HAP-1 (cell line): ENCODE measurements at places on chromosomes 3 and 15.

- DNase-seq = no peak
These were observed 813 bp downstream of the SMCO1 start for GRCh38 chr3:196514350-196514716.

GRCh38 chr15:59378855-59379254 is 6.2 kb upstream of the MYO1E start:
- no peak for DNase-seq

DNA sequence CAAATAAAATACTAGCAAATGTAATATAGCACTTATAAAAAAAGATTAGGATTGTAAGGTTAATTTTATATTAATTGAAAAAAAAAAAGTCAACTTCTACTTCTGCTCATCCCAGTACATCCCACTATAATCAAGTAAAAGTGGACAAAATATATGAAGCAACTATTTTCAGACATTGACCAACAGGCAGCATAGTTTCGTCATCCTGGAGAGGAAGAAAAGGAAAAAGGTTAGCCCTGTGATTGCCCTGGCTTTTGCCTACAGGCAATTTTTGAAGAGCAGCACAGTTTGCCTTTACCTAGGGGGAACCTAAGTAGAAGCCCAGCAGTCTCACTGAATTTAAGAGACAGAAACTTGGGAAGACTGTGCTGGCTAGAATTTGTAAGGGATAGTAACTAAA is 52.2 kb upstream of the ACTC1 start:
- DNase-seq = no peak

GRCh38 chr3:195075941-195076875 is 194.8 kb downstream of the XXYLT1 start:
- DNase-seq = no peak

- no peak for DNase-seq
These were observed 16.1 kb upstream of the SEC61A1 start for GRCh38 chr3:128036119-128036518.

DNA sequence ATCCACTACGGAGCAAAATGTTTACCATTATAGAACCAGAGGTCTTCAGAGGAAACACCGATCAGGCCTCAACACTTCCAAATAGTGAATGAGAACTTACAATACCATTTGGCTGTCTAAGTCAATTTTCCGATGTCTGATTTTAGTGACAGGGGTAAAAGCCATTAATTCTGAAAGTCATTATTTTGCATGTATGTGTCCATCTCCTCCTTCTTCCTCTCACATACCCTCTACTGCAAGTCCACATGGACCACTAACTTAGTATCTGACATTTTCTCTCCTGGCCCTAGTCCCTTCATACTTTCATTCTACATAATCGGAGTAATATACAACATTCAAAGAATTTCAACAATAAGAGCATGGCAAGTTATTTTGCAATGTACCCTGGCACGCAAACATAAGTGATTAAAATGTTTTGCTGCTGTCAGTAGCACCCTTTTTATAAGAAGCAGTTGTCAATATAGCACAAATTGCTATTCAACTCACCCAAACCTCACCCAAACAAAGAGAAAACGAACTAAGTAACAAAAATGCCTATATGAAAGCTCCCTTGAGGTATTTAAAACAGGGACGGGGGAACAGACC is 1.9 kb downstream of the TOP2B start:
- DNase-seq = no peak

DNA sequence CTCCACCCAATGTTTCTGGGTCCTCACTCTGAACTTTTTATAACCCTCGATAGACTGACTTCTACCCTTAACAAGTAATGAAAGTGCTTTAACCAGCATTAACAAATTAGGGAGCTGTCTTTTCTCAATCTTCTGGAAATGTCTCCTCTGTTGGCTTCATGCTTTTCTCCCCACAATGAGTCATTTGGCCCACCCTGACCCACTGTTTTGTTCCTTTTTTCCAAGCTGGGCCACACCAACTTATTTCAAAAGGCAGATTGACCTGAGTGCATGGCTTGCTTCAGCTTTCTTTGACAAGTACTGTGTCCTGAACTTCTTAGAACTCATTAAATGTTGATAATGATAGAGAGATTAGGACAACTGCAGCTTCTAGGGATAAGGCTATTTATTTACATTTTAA is 199.6 kb upstream of the SEMA6D start:
- no peak for DNase-seq

GRCh38 chr15:99993681-99994131 is 260.5 kb upstream of the LYSMD4 start:
- no peak for DNase-seq

GRCh38 chr3:44988073-44988472 is 12.0 kb downstream of the EXOSC7 start:
- DNase-seq = peak; percentile 29

DNA sequence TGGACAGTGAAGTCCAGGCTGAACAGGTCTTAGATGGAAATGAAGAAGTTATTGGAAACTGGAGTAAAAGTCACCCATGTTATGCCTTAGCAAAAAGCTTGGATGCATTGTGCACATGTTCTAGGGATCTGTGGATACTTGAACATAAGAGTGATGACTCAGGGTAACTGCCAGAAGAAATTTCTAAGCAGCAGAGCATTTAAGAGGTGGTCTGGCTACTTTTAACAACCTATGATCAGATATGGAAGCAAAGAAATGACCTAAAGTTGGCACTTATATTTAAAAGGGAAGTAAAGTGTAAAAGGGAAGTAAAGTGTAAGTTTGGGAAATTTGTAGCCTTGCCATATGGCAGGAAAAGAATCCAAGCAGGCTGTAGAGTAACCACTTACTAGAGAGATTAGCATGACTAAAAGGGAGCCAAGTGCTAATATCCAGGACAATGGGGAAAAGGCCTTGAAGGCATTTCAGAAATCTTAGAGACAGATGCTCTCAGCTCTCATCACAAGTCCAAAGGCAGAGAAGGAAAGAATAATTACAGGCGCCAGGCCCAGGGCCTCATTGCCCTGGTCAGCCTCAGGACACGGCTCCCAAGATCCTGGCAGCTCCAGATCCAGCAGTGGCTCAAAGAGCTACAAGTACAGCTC is 73.9 kb upstream of the KCNH8 start:
- peak; percentile 84 for DNase-seq

GRCh38 chr3:156522673-156523072 is 32.2 kb downstream of the SSR3 start:
- peak; percentile 45 for DNase-seq

GRCh38 chr3:40939030-40939740 is 260.1 kb upstream of the CTNNB1 start:
- no peak for DNase-seq

GRCh38 chr15:74902295-74903075 is 4.2 kb downstream of the FAM219B start:
- DNase-seq = no peak

- DNase-seq = peak; percentile 37
These were observed 14.0 kb downstream of the AAGAB start for GRCh38 chr15:67240235-67241131.

DNA sequence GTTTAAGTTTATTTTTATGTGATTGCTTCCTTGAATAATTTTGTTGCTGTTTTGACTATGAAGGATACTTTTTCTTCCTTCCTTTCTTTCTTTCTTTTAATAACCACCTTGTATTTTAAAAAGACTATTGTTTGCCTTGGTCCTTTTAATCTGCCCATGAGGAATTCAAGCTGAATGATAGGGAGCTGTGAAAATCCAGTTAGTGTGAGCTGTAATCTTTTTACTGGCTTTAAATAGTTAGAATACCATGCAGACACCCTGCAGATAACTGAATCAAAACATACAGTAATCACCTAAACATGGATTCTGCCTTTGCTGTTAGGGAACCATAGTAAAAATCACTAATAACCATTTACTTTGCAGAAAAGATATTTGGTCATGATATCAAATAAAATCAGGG is 110.7 kb downstream of the RSRC1 start:
- no peak for DNase-seq

GRCh38 chr15:40594429-40594836 is 384 bp downstream of the KNL1 start:
- DNase-seq = peak; percentile 71

- DNase-seq = no peak
These were observed 37.1 kb downstream of the RAB11A start for GRCh38 chr15:65906396-65906795.

GRCh38 chr3:20772869-20773268 is 586.9 kb upstream of the SGO1 start:
- DNase-seq = no peak

DNA sequence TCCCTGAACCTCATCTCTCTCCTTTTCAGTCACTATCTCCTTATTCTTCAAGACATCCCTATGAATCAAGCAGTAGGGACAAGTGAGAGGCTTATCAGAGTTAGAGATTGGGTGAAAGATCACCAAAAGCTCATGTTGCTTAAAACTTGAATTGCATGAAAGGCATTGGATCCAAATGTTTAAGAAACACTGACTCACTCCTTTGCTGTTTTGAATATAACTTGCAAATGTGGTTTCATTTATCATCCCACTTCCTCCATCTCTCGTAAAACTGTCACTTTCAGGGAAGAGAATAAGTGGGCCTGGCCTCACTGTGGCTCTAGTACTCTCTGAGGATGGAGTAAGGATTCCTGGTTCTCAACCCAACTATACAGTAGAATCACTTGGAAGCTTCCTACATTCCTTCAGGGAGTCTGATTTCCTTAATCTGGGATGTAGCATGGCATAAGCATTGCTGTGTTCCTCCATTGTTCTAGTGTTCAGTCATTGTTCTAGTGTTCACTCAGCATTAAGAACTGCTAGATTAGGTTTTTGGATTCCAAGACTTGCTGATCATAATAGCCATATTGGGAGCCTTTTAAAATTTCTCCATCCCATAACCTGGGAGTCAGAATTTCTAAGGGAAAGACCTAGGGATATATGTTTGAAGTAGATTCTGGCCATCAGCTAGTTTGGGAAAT is 171.8 kb downstream of the TMEM108 start:
- DNase-seq = no peak

- no peak for DNase-seq
These were observed 22.8 kb upstream of the MAP4 start for GRCh38 chr3:48038971-48039481.

- no peak for DNase-seq
These were observed 11.3 kb downstream of the RBP1 start for GRCh38 chr3:139528281-139528680.

DNA sequence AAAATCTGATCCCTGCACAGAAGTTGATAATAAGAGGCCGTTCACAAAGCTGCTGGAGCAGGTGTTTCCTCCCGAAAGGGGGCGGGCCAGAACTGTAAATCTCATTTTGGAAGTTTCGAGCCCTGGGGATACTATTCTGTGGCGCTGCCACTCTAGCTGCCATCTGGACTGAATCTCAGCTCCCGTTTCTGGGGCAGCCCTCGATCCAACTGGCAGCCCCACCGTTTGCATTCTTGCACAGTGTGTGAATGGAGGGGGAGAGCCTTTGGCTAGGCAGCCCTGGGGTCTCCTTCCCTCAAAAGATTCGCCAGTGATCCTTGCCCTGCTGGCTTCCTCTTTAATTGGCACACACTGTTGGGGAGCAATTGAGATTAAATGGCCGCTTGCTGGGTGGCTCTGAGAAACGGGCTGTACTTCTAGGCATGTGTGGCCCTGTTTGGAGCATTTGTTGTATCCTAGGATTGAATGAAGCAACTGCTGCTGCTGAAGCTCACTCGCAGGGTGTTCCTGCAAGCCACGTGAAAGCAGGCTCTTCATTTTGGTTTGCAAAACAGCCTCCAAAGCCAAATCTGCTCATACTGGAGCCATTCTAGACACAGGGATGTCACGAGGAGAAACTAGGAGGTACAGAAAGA is 57.2 kb upstream of the TOPAZ1 start:
- no peak for DNase-seq

DNA sequence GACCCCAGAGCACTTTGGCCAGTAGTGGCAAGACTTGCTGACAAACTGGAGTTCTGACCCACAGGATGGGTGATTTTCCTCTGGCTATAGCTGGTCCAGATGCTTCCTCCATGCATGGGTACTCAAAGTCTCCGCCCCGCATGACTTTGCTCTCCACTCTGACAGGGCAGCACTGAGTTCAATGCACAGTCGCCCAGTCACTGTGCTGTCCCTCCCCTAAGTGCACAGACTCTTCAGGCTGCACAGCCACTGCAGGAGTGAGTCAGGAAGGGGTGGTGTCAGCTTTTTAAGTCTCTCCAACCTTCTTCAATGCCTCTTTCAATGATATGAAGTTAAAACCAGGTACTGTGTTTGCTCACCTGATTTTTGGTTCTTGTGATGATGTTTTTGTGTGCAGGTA is 17.8 kb downstream of the TEX9 start:
- no peak for DNase-seq

GRCh38 chr3:13873818-13874217 is 6.1 kb downstream of the WNT7A start:
- DNase-seq = no peak

DNA sequence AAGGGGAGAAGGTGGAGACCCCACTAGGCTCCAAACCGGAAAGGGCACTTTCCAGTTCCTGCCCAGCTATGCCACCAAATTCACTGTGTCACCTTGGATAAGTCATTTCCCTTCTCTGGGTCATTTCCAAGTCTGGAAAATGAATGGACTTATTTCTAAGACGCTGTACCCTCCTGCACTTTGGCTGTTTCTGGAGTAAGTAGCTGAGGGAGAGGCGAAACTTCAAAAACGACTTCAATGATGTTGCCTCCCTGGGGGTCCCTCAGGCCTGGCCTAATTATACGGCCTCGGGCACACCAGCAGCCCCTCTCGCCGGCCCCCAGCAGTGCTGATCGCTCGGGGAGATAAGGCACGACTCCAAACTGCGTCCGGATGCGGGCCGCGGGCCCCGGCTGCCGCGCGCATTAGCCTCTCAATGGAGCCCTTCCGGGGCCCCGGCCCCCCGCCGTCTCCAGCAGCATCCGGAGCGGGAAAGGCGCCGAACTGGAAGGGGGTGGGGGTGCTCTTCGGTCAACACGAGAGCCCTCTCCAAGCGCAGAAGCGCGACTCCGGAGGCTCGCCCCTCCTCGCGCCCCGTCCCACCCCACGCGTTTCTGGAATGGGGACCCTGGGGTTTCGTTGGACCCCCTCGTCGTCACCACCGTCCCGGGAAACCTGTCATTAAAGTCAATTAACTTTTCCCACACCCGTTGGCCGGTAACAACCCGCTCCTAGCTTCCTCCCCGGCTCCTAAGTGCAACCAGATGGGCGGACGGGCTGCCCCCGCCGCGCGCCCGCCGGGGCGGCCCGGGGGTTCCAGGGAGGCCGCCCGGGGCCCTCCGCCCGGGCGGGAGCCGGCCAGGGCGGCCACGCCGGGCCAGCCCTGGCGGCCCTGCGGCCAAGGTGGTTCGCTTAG is 4.8 kb downstream of the HES1 start:
- peak; percentile 73 for DNase-seq
